ENCODE measurements at places on chromosomes 2 and 18. TPM values are rescaled to one million over a fixed set of nuclear protein-coding genes. Genes with fewer than 3 reads are reported as not detected.

The PIK3C3 gene
- total RNA-seq, result 34.2 TPM

The OSGEPL1 gene
- 3.3 TPM for total RNA-seq

The SLC4A5 gene
- 10.4 TPM for total RNA-seq

The CPS1 gene
- total RNA-seq, result 0.67 TPM

The CYBRD1 gene
- 0.27 TPM for total RNA-seq

The POTEC gene
- total RNA-seq, result not detected

The ADAM23 gene
- 6.3 TPM for total RNA-seq

The RBFA gene
- 12.3 TPM for total RNA-seq

The CHRND gene
- not detected for total RNA-seq

The ATP6V1C2 gene
- total RNA-seq, result not detected

The MGAT4A gene
- total RNA-seq, result 204 TPM

DNA sequence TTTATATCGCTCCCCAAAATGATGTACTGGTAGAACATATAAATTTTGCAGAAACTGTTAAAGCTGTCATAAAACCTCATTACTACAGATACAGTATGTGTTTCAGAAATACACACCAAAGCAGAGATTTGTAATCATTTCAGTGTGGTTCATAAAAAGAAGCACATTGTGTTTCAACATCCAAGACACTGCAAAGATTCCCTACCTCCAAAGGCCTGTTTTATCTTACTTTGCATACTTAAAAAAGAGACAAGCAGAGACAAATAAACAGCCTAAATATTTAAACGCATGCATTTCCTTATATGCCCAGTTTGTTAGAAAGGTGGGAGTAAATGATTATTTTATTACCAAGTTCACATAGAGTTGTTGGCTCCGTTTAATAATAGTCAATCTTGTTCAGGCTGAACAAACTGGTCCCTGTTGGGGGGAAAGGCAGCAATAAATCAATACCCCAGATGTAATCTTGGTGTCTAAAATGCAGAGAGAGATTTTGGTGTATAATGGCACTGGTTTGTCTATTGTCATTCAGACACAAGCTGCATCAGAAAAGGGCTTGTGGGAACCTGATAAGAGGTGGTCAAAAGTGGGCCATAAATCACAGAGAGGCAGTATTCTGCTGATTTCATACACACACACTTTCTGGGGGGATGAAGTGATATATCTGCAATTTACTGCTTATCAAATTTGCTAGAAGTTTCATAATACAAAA is 321.4 kb upstream of the ETAA1 start:
- no peak for DNase-seq

- DNase-seq, result no peak
Measured at GRCh38 chr18:78583739-78584458, 395.7 kb upstream of the SALL3 start.

DNA sequence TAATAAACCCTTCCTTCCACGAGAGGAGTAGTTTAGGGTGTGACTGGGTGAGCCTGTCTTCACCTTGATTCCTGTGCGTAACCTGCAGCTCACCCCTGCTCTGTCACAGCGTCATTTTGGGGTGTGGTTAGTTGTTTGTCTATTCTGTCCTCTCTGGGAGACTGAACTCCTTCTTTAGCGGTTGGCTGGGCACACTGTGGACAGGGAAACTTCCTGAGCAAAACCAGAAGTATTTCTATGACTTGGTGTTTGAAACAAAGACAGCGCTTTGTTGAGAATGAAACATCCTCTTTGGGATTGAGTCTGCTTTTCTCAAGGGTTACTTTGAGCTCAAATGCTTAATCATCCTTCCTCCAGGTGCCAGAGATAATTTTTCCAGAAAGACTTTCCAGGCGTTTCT is 270.7 kb downstream of the HRH4 start:
- no peak for DNase-seq

DNA sequence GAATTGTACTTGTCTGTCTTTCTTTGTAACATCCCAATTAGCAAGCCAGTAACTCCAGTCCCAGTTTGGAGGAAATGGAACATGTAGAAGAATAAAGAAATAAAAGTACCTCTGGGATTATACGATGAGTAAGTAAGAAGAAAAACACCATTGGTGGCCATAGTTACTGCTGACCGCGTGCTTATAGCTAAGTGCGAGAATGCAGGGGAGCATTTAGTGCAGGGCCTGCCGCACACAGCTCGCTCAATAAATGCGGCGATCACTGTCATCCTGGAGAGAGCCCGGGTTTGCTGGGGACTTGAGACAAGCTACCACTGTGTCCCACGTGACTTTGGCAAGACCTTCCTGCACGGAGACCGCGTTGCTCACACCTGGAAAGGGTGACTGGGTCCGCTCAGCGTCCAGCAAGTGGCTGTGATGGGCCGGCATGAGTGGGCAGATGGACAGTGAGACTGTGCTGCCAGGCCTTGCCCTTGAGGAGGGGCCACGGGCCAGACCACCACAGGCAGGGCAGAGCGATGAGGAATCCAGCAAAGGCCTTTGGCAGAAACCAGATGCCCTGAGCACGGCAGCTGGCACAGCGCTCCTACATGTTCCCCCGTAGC is 54.8 kb downstream of the ADI1 start:
- DNase-seq, result no peak

DNA sequence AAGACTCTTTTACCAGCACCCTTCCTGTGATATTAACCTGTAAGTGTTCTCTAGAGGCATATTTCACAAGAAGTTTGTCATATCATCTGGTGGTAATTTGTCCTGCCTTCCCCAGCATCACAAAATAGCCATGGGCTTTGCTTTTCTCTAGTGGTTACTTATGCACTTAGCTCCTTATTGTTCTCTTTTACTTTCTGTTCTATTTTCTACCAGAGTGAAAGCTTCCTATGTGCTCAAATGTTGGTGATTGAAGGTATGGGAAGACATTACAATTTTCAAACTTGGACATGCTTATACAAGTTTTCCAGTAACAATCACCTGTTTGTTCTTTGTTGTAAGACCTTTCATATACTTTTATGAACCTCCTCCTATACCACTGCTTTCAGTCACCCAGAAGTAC is 87.0 kb upstream of the KCNH7 start:
- no peak for DNase-seq

DNA sequence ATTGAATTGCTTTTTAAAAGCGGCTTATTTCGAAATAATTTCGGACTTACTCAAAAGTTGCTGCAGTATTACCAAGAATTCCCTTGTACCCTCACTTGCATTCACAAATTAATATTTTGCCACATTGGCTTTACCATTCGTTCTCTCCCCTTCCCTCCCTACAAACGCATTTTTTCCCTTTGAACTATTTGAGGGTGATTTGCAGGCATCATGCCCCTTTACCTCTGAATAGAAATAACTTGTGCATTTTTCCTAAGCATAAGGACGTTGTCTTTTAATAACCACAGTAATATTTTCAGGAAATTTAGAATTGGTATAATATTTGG is 608 bp downstream of the CCDC138 start:
- no peak for DNase-seq

- no peak for DNase-seq
Measured at GRCh38 chr2:159982270-159982669, 80.1 kb downstream of the PLA2R1 start.

GRCh38 chr2:230890646-230891045 is 25.9 kb downstream of the ITM2C start:
- DNase-seq, result no peak

GRCh38 chr18:76593843-76594242 is 98.8 kb upstream of the ZNF516 start:
- DNase-seq, result no peak

GRCh38 chr2:23386339-23387220 is 1.6 kb downstream of the KLHL29 start:
- peak; percentile 5 for DNase-seq

- DNase-seq, result no peak
Measured at GRCh38 chr18:11271954-11272353, 122.6 kb upstream of the PIEZO2 start.

GRCh38 chr2:191311627-191312026 is 66.4 kb downstream of the MYO1B start:
- DNase-seq, result no peak

- no peak for DNase-seq
Measured at GRCh38 chr2:220684099-220684498, 888.0 kb downstream of the EPHA4 start.

DNA sequence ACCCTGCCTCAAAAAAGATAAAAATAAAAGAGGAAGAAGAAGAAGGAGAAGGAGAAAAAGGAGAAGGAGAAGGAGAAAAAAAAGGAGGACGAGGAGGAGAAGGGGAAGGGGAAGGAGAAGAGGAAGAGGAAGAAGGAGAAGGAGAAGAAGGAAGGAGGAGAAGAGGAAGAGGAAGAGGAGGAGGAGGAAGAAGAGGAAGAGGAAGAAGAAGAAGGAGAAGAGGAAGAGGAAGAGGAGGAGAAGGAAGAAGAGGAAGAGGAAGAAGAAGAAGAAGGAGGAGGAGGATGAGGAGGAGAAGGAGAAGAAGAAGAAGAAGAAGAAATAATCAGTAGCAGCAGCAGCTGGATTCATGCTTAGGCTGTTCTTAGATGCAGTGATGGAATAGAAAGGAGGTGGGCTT is 159.7 kb downstream of the TFCP2L1 start:
- no peak for DNase-seq

DNA sequence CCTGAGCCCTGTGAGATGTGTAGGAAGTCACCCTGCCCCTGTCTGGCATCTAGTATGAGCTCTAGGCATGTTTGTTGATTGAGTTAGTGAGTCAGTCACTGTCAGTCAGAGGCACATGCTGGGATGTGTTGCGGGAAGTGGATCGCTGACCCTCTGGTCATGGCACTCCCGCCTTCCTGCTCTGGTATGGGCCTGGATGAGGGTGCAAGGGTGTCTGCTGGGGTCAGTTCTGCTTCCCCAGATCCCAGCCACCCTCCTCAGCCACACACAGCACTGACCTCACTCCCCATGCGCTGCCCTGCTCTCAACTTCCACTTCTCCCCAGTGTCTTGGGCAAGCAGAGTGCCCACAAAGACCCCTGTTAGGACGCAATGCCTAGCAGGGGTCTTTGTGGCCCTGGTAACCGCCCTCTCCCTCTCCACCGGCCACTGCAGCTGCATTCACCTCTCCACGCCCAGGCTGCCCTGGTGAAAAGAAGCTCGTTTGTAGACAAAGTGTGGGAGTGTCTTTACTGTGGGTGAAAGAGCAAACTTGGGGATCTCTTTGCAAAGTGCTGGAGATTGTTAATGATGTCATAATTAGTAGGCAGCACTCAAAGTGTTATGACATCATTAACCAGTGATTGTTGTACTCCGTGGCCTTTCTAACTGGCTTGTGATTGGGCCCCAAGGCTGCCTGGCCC is 252.1 kb downstream of the LDLRAD4 start:
- no peak for DNase-seq

DNA sequence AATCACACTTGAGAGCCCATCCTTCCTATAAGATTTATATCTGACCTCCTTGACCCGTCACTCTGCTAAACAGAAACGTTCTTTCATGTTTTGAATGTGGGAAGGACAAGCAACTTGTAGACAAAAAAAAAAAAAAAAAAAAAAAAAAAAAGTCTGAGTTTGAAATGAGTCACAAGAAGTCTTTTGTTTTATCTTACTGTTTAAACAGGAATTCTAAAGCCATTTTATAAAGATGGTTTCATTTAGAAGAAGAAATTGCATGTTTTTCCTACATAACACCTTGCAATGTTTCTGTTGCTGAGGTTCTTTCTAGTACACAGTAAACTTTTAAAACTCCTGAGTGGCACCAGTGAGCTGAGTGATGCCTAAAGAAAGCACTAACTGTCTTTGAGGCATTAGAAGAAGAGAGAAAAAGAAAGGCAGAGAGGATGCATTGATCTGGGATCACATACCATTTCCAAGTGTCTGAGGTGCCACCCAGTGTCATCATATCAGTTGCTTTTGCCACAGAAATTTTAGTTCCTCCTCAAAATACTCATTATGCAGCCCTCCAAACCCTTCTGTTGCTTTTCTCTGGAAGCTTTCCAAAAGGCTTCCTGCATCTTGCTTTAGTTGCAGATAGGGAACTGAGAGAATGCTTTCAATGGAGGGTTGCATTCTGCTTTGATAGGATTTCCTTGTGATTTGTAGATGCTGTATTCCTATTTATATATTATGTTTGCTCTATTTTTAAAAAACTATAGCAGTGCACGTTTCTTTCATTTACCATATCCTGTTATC is 69.1 kb downstream of the ACVR2A start:
- DNase-seq, result no peak

DNA sequence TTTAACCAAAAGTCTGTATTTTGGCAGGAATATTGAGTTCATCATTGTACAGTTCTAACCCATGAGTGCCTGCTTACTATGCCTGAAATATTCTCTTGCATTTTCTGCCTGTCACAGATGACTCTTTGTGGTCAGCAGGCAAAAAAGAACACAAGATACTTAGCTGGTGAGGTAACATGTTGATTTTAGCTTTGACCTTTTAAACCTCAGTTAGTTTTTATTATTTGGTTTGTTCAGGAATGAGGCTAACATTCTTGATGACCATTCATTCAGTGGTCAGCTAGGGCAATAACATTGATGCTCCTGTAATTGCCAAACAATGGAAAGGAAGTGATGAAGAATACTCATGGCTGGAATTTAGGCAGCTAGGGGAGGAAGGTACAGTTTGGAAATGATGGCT is 491.2 kb downstream of the PIK3C3 start:
- DNase-seq, result no peak

- DNase-seq, result no peak
Measured at GRCh38 chr2:30425326-30425725, 21.7 kb upstream of the LCLAT1 start.

GRCh38 chr18:37676276-37676675 is 110.7 kb upstream of the CELF4 start:
- no peak for DNase-seq

GRCh38 chr18:76490670-76491472 is 4.2 kb downstream of the ZNF516 start:
- no peak for DNase-seq

Data from CD4-positive, alpha-beta T cell (primary cell).